ENCODE measurements at places on chromosomes 7 and 10.
A peak's percentile ranks its signal among the peaks of the same experiment; 100 is the strongest.

- DNase-seq, result no peak
Measured at GRCh38 chr7:68929781-68930261, 668.5 kb upstream of the AUTS2 start.

- DNase-seq, result no peak
Measured at GRCh38 chr7:45980973-45981372, 59.9 kb upstream of the IGFBP3 start.

DNA sequence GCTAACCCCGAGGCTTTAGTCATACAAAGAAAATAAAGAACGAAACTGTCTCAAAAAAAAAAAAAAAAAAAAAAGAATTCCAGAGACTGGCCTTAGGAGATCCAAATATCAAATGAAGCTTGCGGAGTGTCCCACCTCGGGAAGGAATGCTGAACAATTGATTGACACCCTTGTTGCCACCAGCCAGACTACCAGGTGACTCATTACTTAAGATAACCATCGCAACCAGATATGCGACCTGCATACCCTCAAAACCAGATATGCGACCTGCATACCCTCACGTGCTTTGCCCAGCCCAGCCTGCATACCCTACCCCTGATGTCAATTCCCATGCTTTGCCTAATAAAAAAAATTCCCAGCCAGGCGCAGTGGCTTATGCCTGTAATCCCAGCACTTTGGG lies 2.7 kb upstream of the PRKRIP1 start:
- no peak for DNase-seq

GRCh38 chr7:44603193-44603592 lies 3.2 kb upstream of the OGDH start:
- no peak for DNase-seq

GRCh38 chr7:88150033-88150432 lies 69.8 kb downstream of the SRI start:
- DNase-seq, result no peak

GRCh38 chr10:13441476-13441875 lies 87.3 kb downstream of the BEND7 start:
- no peak for DNase-seq

DNA sequence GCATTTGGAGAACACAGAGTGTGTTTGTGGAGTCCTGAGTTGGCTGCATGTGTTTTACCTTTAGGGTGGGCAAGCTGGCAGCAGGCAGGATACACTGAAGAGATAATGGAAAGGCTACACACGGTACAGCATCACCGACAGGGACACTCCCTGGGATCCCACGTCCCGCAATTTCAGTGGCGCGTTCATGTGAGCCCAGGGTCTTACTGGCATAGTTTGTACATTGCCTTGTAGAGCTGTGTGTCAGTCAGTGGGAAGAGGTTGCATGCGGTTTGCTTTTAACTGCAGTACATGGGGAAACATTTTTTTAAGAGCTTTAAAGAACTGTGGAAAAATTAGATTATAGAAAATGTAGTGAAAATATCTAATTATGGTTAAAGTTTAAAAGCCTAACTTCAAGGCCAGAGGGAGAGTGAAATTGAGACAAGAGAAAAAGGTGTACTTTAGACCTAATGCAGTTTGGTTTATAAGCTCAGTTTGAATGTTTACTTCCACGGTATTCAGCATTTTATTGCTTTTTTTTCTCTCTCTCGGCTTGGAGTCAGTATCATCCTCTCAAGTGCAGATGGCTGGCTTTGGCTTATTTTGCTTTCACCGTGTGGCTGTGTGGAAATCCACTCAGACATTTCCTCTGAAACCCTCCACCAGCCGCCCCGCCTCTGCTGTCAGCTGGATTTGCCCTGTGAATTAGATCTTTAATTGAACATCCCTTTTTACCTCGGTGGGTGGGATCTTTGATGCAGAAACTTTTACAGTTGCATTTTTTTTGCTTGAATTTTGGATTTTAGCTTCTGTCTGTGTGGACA lies 364.2 kb upstream of the COBL start:
- DNase-seq, result no peak

DNA sequence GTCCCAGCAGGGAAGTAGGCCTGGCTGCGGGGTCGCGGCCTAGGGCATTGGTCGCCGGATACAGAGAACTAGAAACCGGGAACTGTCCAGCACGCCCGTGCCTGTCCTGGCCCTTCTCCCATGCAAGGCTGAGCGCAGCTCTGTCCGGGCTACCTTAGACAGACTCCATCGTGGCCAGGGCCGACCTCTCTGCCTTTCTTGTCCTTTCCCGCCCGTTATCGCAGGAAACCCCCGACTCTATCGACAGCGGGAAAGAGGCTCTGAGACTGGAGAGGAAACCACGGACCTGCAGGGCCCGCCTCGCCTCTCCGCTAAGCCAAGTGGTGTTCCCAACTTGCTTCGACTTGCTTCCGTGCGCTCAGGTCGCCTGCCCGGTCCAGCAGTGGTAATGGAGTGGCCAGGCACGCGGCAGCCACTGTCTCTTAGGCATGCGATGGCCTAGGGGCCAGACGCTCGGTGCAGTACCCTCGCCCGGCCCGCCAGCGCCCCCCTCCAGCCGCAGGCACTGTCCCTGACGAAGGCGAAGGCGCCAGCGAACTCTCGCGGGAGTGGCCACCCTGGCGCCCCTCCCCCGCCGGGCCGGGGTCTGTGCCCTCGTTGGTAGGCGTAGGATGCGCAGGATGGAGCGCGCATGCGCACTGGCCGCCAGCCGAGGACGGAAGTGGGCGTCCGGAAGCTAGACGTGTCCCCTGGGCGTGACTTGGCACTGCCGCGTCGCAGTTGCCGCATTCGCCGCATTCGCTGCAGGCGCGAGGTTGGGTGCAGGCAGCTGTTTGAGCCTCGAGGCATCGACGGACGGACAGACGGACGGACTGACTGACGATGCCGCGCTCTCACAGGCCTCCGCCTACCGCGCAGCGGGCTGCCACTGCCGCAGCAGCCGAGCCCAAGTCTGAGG lies 54.4 kb downstream of the MCMBP start:
- DNase-seq, result no peak

DNA sequence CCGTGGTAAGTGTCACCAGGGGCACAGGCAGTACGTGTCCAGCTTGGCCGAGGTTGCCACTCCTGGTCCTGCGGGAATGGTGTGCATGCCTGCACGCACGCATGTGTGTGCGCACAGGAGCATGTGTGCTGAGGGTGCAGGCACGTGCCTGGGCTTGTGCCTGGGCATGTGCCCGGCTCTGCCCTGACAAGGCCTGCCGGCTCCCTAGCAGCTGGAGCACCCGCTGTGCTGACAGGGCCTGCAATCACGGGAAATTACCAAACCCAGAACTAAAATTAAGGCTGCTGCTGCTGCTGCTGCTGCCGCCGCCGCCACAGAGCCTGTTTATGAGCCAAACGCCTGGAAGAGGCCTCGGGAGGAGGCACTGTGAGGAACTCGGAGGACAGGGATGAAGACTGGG lies 28.7 kb downstream of the GHRHR start:
- no peak for DNase-seq

GRCh38 chr10:101773923-101774588 lies 1.9 kb downstream of the FGF8 start:
- DNase-seq, result no peak

- DNase-seq, result no peak
Measured at GRCh38 chr7:140458201-140458600, 21.1 kb downstream of the MKRN1 start.

DNA sequence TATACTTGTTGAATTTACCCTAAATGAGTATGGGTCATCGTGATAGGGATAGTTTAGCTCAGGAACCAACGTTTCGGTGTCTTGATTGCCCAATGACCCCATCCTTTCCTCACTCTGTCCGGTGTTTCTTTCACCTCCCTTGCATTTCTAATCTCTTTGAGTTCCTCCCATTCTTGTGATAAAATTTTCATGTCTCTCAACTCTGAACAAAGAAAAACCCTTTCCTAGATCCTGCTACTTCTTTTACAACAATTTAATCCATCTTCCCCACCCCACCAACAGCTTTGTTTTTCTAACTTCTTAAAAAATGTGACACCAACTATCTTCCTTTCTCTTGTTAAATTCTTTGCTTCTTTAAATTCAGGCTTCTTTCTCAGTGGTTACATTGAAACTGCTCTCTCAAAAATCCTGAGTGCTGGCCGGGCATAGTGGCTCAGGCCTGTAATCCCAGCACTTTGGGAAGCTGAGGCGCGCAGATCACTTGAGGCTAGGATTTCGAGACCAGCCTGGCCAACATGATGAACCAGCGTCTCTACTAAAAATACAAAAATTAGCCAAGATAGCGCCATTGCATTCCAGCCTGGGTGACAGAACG lies 130.3 kb upstream of the MINDY3 start:
- DNase-seq, result no peak

DNA sequence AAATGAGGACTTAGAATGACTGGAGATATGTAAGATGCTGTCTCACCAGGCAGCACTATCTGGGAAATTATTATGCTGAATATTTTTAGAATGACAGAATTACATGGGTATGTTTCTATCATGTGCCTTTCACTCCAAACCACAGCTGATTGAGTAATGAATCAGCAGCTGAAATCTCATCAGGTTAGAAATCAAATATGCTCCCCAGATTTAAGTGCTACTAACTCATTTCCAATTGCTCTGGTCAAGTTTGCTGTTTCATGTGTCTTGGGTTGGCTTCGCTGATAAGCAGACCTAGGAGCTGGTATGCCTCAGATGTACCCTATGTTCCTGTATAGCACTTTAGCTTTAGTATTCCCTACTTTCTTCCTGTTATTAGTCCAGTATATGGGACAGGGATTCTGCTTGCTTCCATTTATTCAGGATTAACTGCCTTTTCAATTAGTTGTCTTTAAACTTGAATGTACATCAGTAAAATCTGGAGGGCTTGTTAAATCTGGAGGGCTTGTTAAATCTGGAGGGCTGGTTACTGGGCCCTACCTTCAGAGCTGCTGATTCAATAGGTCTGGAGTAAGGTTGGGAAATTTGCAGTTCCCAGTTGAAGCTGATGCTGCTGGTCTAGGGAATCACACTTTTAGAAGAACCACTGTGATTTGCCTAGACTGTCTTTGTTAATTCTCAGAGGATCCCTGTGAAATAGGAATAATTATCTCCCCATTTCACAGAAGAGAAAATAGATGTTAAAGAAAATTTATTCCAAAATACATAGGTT lies 172.9 kb downstream of the DKK1 start:
- peak; percentile 87 for DNase-seq

DNA sequence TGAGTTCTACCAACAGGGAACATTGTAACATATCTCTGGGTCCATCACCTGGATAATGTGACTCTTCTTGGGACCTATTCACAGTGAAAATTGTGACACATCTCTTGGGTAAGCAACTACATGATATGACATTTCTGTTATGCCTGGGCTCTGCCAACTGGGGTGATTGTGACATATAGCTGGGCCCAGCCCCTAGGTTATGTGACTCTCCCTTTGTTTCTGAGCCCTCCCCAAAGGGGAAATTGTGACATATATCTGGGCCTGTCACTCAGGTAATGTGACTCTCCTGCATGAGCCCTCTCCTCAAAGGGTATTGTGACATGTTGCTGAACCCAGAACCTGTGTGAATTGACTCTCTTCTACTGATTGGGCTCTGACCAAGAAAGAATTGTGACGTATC lies 22.4 kb upstream of the ZNF107 start:
- DNase-seq, result no peak

GRCh38 chr10:98925651-98926050 lies 310.0 kb downstream of the HPSE2 start:
- no peak for DNase-seq

DNA sequence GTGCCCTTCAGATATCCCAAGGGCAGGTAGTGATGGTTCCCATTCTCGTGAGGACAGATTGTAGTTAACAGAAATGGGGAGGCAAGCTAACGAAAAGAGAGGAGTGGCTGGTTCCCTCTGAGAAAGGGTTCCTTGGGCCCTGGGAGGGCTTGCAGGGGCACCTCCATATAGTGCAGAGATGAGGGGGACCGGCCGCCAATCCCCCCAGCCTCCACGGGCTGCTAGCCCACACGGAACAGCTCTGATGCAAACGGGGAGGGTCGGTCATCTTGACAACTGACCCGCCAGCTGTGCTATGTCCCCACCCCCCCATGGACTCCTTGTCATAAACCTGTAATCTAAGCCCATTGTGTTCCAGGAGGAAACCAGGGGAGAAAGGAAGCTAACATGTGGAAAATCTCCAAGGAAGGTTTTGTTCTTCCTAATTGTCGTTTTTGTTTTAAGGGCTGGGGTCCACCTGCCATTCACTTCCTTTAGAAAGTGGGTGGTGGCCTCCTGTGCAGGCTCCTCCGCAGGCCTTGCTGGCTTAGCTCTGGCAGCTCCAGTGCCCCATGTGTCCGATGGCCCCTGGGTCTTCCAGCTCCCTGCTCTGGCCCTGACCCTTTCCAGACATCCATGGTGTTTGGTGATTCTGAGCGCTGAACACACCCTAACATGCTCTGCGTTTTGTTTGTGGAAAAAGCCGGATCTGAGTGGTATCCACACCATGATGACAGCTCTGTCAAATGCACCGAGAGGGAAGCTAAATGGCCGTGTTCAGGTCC lies 15.9 kb downstream of the ADCY1 start:
- no peak for DNase-seq

- no peak for DNase-seq
Measured at GRCh38 chr7:120307991-120308545, 35.1 kb downstream of the KCND2 start.

DNA sequence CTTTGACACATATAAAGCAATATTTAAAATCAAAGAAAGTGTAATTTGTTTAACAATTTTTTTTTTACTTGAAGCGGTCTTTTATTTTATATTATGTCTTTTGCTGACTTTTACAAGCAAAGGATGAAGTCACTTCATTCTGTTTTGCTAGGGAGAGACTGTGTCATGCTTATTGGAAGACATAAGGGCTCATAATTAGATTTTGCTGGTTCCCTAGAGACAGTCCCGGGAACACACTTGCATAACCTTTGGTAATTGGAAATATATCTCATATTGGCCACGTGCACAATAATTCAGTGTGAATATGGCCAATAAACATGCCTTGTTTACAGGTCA lies 448 bp upstream of the NET1 start:
- no peak for DNase-seq

DNA sequence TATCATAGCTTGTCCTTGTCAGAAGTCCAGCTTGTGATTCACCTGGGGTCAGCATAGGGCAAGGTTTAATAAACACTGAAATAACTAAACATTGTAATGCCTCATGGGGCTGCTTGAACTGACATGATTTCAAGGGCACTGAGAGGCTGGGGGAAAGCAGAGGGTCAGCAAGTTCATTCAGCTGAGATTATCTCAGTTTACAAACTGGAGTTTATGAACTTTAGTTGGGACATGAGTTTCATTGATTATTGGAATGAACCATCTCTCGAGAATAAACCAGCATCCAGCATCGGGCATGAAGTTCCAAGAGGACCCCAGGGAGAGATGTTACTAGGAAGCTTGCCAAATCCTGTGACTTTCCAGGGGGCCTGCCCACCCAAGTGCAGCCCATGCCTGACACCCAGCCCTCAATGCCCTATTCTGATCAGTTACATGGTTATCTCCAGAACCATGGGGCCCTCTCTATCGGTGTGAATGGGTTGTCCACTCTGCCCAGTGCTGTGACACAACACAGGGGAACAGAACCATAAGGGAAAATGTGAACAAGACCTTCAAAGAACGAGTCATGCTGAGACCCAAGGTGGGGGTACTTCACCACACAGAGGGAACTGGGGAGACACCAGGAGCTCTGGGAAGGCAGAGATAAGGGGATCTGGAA lies 7.9 kb upstream of the CYP3A7 start:
- DNase-seq, result no peak

GRCh38 chr10:104260775-104261115 lies 6.1 kb downstream of the GSTO1 start:
- DNase-seq, result peak; percentile 43

GRCh38 chr10:68128015-68128414 lies 18.7 kb downstream of the MYPN start:
- no peak for DNase-seq

Data from non-pigmented ciliary epithelial cell (primary cell).